ENCODE measurements at places on chromosomes 16 and 17.

DNA sequence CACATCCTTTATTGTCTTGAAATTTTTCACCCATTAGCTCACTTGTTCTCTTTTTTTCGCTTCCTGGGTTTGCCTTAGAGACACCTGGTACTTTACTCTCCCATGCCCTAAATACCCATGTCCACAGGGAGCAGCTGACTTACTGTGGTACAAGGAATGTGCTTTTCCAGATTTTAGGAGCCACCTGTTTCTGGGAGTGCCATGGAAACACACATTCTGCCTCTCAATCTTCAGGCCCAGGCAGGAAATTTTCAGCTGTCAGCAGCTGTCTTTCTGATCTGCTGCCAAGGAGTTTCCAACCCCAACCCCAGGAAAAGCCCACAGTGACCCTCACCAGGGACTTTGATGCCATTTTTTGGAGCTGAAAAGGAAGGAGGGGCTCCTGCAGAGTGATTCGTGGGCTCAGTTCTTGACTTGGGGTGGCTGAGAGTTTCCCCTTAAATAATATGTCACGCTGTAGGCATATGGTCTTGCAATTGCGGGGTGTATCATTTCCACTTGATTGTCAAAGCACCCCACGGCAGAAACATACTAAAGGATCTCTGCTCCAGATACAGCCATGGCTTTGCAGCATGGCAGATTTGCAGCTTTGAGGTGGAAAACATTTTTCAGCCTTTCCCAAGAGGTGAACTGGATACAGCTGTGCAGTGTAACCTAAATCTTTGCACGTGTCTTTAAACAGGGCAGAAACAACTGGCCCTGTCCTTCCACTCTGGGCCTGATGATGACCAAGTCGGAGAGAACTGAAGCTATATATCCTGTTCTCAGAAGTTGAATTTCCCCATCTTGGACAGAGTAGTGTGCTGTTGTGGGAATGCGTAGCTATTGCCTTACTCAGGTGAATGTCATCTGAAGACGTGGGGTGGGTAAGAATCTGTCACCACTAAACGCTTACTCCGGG, 19.2 kb downstream of the RBFOX1 start:
- no peak for DNase-seq

- DNase-seq: peak; percentile 45
These were observed 177.0 kb downstream of the RGS9 start for GRCh38 chr17:65314212-65314611.

GRCh38 chr17:28473542-28473941, at the start of gene SLC13A2:
SLC13A2 (plus strand) TSS chr17:28473644; CDS start chr17:28473713, 69 bp downstream.
- peak; percentile 30 for DNase-seq

- DNase-seq: no peak
These were observed 47.5 kb downstream of the NT5M start for GRCh38 chr17:17350491-17351355.

DNA sequence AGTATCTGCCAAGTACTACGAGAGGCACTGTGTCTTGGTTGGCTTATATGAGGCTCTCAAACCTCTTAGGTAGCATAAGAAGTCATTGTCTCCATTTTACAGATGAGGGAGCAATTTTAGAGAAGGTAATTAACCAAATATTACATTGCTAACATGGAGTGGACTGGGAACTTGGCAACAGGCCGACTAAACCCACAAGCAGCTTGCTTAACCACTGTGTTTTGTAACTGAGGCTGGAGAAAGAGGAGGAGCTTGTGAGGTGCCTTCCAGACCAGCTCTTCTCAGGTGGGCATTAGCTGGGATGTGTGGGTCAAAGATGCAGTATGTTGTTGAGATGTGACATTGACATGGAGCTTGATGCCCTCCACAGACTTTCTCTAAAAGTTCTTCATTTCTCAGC, 835.6 kb upstream of the RBFOX1 start:
- DNase-seq: no peak

Measured in activated CD8-positive, alpha-beta memory T cell treated with anti-CD3 and anti-CD28 coated beads, Interleukin-2, amount 10 ng/mL, durations not matched to agents 7 days and 5 days (primary cell).